ENCODE measurements at places on chromosomes 4 and X. TPM values are rescaled to one million over a fixed set of nuclear protein-coding genes. Genes with fewer than 3 reads are reported as not detected.

SHROOM2 gene
- total RNA-seq: 7.5 TPM

GPAT3 gene
- total RNA-seq: 1.5 TPM

MAGEB16 gene
- not detected for total RNA-seq

VCX3B gene
- not detected for total RNA-seq

UCP1 gene
- not detected for total RNA-seq

EFHC2 gene
- total RNA-seq: not detected

NALF2 gene
- 0.43 TPM for total RNA-seq

RBMXL3 gene
- total RNA-seq: not detected

DNA sequence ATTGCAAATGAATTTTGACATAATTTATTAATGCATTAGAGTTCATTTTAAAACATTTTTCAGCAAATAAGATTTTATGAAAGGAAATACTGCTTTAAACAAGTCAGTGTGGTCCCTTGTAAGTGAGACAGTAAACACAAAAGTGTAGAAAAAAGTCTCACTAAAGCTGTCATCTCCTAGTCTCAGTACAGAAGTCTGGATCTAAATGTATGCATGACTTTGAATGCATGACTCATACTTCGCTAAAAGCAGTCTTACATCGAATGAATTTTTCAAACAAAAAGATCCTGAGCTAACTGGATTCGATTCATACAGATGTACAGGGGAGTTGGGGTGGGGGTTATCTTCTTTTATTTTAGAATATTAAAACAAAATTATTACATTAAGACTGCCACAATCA, 207.4 kb upstream of the VCX start:
- DNase-seq: no peak

GRCh38 chr4:40515398-40516293, 114.0 kb downstream of the RBM47 start:
- DNase-seq: no peak

DNA sequence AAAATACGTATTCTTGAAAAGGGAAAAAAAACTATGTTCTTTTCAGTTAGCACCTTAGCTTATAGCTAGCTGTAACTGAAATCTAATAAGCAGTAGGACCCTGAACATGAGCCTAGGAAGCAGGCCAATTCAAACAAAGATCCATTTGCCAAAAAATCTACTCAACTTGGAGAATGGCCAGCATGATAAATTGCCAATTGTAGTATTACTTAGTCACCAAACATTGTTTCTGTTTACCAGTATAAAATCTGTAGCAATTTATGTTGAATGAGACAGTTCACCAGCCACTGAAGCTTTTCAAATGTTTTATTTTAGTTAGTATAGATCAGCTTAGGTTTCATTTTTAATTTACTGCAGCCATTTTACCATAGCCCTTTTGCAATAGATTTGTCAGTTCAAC, 323.6 kb upstream of the DIPK2B start:
- no peak for DNase-seq

DNA sequence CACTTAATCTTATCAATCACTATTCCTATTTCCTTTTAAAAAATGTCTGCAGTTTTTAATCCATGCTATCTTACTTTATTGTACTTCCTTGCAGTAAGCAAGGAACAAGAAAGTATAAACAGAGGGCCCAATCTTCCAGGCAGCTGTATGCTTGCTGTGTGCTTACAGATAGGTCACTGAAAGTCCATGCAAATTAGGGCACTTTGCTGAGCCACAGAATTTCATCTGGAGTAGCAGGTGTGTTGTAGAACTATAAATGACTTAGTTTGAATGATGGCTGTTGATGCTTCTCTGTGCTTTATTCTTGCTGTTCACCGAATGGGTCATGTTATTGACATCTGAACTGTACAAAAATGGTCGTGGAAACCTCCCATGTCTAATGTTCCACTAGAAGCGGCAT, 154.6 kb downstream of the ATOH1 start:
- DNase-seq: no peak

DNA sequence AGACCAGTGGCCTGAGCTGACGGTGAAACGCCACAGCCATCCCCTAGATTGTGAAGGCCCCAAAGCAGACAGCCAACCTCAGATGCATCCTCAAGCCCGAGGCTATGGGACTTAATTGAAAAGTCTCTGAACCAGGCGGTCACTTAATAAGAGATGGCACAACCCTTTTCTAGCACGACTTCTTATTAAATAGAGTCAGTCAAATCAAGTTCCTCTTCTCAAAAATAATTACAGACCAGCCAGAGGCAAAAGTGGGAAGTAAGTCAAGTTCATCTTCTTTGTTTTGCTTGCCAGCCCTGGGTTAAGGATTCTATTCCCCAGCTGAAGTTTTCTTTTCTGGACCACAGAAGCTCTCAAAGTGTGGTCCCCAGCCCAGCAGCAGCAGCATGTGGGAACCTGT, 9.7 kb upstream of the SH3KBP1 start:
- DNase-seq: no peak

DNA sequence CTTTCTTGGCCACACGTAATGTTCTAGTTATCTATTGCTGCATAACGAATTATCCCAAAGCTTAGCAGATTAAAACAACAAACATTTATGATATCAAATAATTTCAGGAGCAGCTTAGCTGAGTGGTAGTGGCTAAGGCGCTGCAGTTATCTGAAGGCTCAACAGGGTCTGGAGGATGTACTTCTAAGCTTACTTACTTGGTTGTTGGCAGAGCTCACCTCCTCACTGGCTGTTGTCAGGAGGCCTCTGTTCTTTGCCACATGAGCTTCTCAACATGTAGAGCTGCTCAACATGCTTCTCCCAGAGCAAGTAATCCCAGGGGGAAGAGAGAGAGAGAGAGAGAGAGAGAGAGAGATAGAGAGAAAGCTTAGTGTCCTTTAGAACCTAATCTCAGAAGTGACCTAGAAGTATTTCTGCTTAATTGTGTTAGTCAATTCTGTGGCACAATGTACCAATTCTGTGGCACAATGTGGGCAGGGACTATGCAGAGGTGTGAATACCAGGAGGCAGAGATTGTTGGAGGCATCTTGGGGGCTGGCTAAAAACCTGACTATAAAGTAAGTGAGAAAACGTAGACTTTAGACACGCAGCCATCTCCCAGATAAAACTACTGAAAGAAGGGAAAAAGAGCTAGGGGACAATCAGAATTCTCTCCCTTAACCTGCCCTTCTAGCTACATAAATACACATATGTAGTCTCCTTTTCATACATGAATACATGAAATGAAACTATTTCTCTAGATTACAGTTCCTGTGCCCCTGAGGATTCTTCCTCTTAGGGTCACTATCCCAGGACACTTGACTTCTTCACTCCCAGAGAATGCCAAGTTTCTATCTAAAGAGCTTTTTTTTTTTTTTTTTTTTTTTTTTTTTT, 40.2 kb downstream of the HOPX start:
- DNase-seq: no peak

DNA sequence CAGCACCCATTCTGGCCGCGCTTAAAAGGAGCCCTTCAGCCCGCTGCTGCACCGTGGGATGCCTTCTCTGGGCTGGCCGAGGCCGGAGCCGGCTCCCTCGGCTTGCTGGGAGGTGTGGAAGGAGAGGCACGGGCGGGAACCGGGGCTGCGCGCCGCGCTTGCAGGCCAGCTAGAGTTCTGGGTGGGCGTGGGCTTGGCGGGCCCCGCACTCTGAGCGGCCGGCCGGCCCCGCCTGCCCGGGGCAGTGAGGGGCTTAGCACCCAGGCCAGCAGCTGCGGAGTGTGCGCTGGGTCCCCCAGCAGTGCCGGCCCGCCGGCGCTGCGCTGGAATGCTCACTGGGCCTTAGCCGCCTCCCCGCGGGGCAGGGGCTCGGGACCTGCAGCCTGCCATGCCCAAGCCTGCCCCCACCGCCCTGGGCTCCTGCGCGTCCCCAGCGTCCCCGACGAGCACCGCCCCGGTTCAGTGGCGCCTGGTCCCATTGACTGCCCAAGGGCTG, 111.3 kb downstream of the PCDH18 start:
- DNase-seq: no peak

- no peak for DNase-seq
Measured at GRCh38 chrX:21926527-21927278, 13.8 kb upstream of the SMS start.

DNA sequence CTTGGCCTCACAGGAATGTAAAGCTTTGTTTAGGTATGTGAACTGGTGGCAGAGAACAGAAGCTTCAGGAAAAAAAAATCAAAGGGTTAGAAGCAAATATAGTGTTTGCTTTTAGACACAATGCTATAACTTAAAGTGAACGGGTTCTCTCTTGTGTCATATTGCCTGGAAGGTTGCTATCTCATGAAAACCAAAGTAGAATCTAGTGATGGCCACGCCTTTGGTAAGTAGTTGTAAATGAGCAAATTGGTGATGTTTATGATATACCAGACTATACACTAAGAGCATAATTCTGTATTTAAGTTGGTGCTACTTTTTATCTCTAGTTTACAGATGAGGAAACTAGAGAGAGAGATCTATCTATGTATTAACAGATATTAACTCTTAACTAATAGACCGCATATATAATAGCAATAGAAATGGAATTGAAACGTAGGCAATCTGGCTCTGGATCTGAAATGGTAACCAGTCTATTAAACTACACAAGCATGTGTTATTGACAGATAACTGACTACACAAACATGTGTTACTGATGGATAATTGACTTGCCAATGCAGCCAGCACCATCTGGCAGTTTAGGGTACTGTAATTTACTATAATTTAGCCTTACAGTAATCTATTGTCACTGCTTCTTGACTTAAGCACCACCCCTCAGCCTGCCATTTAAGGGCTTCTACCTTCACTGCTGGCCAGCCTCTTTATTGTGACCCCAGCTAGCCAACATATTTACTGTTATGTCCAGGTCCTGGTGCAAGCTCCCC, 40.8 kb downstream of the HCCS start:
- no peak for DNase-seq

DNA sequence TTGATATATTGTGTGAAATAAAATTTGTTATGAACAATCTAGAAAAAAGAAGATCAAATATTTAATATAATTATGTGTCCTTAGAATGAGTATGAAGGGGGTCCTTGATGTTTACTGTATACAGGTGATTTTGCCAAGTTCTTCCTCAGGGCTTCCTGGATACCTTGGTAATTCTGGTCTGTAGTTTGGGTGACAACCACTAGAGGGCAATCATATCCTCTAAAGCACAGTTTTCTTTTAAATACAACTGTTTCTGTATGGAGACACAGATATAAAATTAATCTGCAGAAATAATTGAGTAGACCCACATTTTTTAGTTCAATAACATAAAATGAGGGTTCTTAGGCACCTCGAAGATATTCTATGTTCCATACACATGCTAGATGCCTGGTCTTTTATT, 157.7 kb downstream of the SPANXN1 start:
- DNase-seq: no peak

GRCh38 chr4:156439576-156440200, 486.0 kb upstream of the CTSO start:
- no peak for DNase-seq

DNA sequence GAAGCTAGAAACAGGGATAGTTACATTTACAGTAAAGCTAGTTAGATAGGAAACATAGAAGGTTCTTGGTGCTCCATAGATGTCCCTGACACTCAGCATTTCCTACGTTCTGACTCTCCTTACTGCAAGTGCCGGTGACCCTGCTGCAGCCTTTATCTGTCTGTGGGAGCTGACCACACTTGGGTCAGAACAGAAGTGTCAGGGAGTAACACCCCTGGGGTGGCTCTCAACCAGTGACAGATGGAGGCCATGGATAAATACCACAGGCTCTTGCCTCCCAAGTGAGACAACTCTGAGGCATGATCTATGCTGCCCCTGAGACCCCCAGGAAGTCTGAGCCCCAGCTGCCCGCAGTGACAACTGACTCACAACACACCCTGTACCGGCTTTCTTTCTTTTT, 69.8 kb downstream of the ANXA3 start:
- no peak for DNase-seq

- DNase-seq: no peak
Measured at GRCh38 chr4:6527683-6528595, 47.0 kb upstream of the MAN2B2 start.

DNA sequence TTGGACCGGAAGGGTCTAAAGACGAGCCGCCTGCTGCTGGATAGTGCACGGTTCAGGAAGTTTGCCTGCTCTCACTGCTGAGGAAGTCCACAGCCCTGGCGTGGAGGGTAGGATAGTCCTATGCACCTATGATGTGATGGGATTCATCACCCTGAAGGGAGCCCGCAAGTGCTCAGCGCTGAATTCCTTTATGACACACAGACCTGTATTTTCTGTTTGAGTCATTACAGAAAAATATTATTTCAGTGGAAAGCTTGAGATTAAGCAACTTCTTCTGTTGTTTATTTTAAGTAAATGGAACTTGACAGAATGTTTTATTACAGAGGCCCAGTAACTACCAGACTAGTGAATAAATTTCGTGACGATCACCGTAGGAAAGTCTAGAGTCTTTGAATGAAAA, 123.2 kb downstream of the TRIML1 start:
- DNase-seq: no peak

GRCh38 chr4:137754652-137755471, 222.6 kb upstream of the PCDH18 start:
- DNase-seq: no peak

DNA sequence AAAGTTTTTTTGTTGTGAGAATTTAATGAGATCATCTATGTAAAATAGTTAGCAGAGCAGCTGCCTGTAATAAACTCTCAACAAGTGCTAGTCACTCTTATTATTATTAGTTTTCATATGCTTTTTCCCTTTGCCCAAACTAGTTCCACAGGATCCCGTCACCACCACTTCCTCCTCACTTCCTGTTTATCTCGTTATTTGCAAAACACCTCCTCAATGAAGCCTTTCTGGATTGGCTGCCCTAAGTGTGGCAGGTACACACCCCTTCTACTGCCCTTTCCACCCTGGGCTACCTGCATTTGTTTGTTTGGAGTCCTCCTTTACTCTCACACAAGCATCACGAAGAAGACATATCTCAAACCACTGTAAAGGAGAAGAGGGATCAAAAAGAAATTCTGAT, 54.4 kb upstream of the KLF3 start:
- DNase-seq: no peak

DNA sequence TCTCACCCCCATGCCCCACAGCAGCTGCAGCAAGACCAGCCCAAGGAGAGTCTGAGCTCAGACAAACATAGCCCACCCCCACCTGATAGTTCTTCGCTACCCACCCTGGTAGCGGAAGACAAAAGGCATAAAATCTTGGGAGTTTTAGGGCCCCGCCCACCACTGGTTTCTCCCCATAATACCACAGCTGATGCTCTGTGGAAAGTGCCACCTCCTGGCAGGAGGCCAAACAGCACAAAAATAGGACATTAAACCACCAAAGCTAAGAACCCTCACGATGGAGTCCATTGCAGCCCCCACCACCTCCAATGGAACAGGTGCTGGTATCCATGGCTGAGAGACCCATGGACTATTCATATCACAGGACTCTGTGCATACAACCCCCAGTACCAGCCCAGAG, 226.7 kb downstream of the SNCA start:
- DNase-seq: no peak

- DNase-seq: no peak
Measured at GRCh38 chr4:1490654-1491327, 84.5 kb upstream of the NKX1-1 start.
